Activated T-helper 1 cell treated with Interleukin-2 at 50 U/mL for 16 hours (primary cell): ENCODE measurements at places on chromosomes 5 and 9.

GRCh38 chr5:132238901-132239500, 11.3 kb upstream of the P4HA2 start:
- DNase-seq, result no peak

- DNase-seq, result no peak
Measured at GRCh38 chr9:78578072-78578471, 281.1 kb downstream of the PSAT1 start.

GRCh38 chr9:127446713-127447415, 4.3 kb downstream of the RPL12 start:
- DNase-seq, result no peak

GRCh38 chr5:83294246-83294645, 177.3 kb upstream of the VCAN start:
- no peak for DNase-seq

GRCh38 chr5:142114687-142115086, 6.1 kb downstream of the NDFIP1 start:
- DNase-seq, result no peak

DNA sequence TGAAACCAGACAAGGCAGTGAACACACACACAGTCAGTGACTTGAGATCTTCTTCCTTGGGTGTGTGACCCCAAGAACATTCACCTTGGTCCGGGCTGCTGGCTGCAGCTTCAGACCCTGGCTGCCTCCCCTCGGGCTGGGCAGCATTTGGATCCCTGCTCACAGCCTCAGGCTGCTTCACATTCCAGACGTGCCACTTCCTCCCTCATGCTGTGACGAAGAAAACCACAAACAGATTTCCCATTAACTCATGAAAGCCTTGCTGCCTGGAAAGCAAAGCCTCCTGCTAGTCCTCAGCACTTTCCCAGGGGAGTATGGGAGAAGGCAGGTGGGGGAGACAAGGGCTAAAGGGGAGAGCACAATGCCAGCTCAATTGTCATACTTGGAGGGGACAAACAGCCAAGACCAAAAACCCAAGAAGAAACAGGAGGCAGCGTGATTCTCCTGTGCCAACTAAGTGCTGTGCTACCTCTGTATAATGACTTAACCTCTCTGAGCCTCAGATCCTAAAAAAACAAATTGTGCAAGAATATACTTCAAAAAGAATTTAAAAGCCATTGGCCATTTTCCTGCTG, 594.6 kb upstream of the BRINP1 start:
- no peak for DNase-seq

GRCh38 chr9:127055745-127056402, 66.6 kb downstream of the ANGPTL2 start:
- no peak for DNase-seq

DNA sequence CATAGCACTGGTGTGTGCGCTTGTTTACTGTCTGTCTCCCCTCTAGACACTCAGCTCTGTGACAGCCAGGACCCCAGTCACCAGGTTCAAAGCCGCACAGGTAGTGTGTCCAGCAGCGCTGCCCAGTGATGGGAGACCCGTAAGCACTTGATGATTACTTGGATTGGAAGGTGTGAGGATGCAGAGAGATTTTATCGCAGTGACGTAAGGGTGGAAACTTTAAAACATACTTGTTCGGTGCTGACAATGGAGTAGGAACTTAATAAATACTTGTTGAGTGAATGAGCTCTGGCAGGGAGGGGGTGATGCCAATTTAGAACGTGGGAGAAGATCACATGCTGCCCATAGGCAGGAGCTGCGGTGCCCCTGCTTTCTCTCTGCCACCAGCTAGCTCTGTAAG, 99.2 kb upstream of the PITX1 start:
- DNase-seq, result no peak

DNA sequence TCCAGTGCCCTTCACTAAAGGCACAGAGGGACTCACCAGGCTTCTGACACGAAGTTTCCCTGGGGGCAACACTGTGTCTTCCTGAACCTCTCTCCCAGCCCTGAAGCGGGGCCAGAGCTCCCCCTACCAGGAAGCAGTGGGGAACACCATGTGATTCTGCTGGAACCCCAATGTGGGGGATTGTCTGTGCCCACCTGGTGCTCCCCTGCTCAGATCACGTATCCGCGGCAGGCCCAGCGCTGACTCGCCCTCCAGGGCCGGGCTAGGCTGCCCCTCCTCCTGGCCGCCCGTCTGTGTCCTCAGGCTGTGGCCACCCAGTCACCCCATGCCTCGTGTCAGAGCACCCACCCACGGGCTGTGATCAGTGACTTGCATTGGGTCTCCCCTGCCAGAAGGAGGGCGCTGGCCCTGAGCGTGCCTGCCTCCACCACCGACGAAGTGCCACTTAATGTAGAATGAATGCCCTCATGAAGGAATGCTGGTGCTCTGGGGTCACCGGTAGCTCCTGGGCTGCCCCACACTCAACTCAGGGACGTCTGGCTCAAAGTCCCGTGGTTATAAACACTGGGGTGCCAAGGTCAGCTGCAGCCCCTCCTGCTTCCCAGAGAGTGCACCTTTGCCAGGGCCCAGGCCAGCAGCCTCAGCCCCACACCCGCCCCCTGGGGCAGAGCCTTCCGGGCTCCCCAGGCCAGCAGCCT, 22.1 kb downstream of the SARDH start:
- no peak for DNase-seq

DNA sequence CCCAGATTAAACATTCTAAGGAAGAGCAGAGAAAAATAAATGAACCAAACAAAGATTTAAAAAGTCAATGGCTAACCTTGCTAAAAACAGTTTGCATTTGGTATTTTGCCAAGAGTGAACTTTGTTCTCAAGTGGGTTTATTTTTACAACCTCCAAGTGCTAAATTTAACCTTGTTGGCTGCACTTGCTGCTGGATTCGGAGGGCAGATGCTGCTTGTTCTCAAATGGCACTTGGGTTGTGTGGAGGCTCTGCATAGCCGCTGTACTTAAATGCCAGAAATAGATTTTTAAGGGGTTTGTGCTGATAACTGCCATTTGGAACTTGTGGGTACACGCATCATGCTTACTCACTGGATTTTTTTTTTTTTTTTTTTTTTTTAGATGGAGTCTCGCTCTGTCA, 13.3 kb upstream of the SPATA24 start:
- no peak for DNase-seq

GRCh38 chr5:77725616-77726015, 50.5 kb downstream of the TBCA start:
- DNase-seq, result no peak

GRCh38 chr9:125549039-125549438, 158.0 kb downstream of the MAPKAP1 start:
- DNase-seq, result no peak

DNA sequence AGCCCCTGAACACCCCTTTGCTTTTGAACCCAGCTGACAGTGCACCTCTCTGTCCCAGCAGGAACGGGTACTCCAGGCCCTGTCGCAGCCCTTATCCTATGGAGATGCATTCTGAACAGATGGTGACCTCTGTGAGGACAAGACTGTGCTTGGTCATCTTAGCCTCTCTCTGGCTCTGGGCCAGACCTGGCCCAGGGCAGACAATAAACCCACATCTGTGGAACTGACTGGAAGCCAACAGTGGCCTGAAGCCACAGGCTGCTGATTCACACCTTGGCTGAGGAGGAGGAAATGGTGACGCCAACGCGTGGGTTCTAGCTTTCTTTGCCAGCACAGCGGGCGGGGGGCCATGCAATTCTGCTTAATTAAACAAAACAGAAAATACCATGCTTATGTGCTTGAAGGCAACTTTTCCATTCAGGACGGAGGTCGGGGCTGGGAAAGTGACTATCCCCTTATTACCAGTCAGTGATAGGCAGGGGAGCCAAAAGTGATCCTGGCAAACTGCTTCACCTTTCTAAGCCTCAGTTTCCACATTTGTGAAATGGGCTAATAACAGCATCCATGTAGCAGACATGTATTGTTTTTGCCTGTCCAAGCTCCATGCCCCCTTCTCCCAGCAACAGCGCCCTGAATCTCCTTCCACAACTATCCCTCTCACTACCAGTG, 10.8 kb downstream of the SH3PXD2B start:
- DNase-seq, result no peak

DNA sequence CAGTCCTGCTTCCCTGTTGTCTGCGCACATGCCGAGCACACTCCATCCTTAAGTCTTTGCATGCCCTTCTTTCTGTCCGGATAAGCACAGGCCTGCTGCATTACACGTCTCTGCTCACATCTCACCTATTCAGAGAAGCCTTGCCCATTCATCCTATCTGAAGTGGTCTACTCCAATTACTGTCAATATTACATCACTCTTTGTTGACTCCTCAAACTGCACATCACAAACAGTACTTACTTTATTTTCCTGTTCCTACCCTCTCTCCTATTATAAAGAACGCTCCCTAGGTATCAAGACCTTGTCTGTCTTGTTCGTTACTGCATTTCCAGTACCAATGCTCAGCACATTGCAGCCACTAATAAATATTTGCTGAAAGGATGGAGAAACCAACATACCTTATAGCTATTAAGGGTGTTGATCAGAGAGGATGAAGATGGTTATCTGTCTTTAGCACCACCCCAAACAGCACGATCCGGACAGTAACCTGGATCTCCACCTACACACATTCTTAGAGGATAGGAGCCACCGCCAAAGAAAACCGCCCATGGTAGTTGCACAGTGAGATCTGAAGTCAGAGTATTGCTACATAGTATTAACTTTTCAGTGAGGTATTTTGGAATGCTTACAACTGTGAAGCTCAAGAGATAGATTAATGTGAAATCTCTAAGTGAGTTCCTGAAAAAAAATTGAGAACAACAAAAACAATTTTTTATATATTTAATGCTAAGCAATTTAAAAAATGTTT, 1.6 kb upstream of the PRRC1 start:
- DNase-seq, result no peak

- DNase-seq, result no peak
Measured at GRCh38 chr9:26567976-26568375, 324.6 kb downstream of the CAAP1 start.

GRCh38 chr9:126147186-126147935, 179.3 kb upstream of the MVB12B start:
- DNase-seq, result no peak

GRCh38 chr9:14205463-14205862, 108.5 kb downstream of the NFIB start:
- no peak for DNase-seq

DNA sequence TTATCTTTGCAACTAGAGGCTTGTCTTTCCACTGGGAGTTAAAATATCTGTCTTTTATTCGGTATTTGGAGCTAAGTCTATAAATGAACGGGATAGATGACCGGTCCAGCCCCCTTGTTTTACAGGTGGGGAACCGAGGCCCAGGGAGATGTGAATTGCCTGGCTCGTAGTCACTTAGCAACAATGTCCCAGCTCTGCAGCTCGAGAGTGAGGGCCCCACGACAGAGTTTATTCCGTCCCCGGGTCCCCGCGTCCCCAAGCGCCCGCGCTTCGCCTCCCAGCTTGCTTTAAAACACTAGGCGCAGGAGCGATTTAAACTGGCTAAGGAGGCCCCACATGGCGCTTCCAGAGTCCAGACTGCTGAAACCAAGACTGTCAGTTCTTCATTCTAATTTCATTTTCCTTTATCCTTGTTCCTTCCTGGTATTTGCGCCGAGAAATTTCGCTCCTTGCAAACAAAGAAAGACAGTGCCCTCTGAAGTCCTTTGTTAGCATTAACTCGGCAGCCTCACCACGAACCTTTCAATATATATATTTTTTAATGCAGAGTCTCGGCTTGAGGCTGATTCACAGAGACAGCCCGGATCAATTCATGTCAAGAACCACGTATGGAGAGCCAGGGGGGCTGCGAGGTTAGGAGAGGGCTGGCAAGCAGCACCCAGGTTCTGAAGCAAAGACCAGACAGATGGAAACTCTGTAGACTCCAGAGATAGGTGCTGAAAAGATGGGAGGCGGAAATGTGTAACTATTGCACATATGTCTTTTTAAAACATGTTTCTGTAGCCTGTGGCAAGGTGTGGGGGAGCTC, 1.4 kb upstream of the ENC1 start:
- no peak for DNase-seq

- DNase-seq, result no peak
Measured at GRCh38 chr9:134571326-134571931, 70.2 kb upstream of the COL5A1 start.

- DNase-seq, result no peak
Measured at GRCh38 chr5:102589661-102590060, 90.9 kb upstream of the SLCO6A1 start.

- DNase-seq, result no peak
Measured at GRCh38 chr9:21657966-21658667, 144.3 kb upstream of the MTAP start.

DNA sequence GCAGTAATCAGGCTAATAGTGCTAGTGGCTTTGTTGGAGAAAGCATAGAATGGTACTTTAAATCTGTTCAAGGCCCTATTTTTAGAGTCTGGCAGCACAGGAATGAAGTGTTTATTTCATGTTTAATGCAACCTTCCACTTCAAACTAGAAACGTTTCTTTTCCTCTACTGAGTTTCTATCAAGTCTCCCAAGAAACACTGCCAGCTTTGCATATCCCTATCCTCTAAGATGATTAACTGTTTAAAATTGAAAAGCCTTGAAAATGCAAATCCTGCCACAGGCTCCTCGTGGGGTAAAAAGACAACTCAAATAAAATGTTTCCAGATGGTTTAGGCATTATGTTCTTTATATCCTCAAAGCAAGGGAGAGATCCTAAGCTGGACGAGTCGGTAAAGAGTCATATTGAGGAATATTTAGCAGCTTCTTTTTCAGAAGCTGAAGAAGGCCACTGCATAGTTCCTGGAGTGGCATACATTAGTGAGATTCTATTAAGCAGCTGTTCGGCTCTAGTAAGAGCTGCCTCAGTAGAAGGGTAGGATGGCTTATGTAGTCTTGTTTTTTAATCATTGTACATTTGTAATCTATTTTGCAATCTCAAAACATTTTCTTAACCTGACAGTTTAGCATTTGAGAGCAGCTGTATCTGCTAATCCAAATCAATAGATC, 251.2 kb downstream of the CHSY3 start:
- no peak for DNase-seq

DNA sequence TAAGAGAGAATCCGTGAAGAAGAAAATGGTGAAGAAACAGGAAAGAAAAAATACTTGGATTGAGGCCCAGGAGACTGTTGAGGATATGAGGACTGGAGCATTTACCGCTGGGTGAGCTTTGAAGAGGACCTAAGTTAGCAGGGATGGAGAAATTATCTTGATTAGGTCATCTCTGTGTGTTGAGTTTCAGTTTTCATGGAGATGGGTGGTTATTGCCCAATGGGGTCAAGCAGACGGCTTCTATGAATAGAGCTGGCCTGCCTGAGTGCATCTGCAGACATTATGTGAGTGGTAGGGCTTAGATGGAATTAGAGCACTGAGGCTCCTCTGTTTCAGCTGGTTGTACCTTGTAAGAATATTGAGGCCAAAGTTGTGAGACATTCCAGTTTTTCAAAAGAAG, 245.4 kb upstream of the FBXL7 start:
- no peak for DNase-seq

- DNase-seq, result no peak
Measured at GRCh38 chr5:151469386-151469785, 22.0 kb downstream of the SLC36A1 start.

GRCh38 chr9:14836885-14837284, 73.3 kb downstream of the FREM1 start:
- DNase-seq, result no peak

GRCh38 chr5:62886603-62887315, 308.1 kb downstream of the LRRC70 start:
- DNase-seq, result no peak
